ENCODE measurements at places on chromosomes 6 and 20.

DNA sequence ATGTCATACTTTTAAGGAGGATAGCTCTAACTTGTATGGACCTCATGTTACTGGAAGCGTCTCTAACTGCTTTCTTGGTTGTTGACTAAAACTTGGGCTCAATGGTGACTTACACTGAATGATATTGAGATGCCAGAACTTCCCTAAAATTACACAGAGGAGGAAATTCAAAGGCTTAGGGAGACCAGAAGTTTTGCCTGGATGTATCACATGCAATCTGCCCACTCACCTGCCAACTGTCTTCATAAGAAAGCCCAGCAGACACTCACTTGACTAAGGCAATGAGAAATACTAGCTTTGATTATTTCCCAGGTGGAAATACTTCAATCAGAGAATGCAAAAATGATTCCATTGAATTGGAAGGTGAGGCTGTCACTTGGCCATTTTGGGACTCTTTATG is 51.2 kb upstream of the PDYN start:
- DNase-seq = no peak

DNA sequence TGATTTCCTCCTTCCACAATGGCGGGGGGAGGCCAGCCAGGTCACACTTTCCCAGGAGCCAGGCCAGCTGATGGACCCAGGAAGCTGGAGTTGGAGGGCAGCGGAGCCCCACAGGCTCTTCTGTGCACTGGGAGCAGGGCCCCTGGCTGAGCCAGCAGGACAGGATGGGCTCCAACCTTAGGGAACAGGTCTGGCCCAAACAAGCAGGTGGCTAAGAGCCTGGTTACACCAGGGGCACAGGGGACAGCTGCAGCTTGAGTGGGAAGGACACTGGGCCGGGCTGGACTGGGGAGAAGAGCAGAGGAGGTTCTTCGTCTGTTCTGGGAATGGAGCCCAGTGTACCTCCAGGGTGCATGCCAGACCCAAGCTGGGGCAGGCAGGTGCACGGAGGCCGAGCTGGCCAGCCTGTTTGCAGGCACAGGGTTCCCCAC is 102.3 kb downstream of the DLL1 start:
- DNase-seq = no peak

GRCh38 chr20:2330090-2330695 is 34.4 kb downstream of the TGM3 start:
- no peak for DNase-seq

DNA sequence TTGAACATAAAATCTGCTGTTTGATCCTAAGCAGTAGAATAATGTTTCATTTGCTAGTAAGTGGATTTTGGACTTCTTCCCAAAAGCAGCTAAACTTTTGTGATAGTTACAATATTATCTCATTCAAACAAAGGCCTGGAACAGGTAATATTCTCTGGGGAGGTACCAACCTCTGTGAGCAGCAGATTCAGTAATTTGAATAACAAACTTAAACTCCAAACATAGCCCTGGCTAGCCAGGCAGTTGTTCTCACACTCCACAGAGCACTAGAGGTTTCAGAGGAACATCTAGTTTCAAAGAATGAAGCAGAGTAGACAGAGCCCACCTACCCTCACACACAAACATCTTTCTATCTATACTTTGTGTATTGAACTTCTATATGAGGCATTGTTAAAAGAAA is 40.9 kb downstream of the LGSN start:
- no peak for DNase-seq

DNA sequence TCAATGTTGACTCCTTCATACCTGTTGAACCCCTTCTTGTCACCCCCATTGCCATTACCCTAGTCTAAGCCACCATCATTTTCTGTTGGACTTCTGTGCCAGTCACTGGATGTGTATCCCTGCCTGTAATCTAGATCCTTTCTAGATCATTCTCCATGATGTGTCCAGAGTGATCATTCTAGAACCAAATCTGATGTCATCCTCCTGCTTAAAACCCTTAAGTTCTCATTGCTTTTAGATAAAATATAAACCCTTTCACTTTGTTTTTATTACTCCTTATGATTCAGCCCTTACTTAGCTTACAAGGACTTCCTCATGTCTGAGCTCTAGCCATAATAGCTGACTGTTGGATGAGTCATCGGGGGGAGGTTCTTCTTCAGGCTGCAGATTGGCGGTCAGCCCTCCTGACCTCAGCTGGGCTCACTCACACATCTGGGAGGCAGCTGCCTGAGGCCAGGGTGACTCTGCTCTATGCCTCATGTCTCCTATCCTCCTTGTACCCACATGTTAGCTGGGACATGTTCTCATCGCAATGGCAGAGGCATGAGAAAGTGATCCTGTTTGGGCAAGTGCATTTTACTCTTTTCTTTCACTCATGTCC is 287.6 kb downstream of the ESR1 start:
- DNase-seq = no peak

DNA sequence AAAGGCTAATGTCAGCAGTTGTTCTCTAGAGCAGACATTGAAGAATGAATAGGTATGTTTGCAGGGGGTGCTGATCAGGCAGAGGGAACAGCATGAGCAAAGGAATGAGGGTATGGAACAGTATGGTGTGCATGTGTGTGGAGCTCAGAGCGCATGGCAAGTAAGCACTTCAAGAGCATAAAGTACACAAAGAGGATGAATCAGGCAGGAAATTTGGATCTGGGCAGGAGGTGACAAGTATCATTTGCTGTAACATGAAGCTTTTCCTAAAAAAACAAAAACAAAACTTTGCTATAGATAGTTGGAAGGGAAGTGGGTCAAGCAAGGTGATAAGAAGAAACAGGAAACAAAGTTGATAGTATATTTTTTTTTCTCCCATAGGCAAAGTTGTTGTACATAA is 746.8 kb downstream of the HDGFL1 start:
- no peak for DNase-seq

- DNase-seq = no peak
These were observed 34.8 kb upstream of the JAG1 start for GRCh38 chr20:10708351-10709185.

DNA sequence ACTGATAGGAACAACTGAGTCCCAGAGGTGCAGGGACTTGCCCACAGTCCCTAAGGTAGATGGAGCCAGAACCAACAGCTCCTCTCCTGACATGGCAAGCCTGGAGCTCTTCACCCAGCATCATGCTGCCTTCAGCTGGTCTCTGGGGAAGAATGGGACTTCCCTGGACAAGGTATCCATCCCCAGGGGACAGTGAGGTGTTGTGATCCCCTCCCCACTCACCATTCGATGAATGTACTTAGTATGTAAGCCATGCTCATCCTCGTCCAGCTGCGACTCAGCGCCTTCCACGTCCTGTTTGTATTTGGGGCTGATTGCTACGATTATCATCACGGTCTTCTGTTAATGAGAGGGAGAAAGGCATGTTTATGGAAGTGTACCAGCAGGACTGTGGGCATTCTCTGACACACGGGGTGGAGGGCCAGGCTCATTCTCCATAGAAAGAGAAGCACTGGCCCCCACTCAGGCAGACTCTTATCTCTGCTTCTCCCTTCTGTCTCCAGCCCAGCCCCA is 39.4 kb downstream of the TRAF3IP2 start:
- no peak for DNase-seq

- no peak for DNase-seq
These were observed 46.6 kb upstream of the PTPRK start for GRCh38 chr6:128567029-128567428.

DNA sequence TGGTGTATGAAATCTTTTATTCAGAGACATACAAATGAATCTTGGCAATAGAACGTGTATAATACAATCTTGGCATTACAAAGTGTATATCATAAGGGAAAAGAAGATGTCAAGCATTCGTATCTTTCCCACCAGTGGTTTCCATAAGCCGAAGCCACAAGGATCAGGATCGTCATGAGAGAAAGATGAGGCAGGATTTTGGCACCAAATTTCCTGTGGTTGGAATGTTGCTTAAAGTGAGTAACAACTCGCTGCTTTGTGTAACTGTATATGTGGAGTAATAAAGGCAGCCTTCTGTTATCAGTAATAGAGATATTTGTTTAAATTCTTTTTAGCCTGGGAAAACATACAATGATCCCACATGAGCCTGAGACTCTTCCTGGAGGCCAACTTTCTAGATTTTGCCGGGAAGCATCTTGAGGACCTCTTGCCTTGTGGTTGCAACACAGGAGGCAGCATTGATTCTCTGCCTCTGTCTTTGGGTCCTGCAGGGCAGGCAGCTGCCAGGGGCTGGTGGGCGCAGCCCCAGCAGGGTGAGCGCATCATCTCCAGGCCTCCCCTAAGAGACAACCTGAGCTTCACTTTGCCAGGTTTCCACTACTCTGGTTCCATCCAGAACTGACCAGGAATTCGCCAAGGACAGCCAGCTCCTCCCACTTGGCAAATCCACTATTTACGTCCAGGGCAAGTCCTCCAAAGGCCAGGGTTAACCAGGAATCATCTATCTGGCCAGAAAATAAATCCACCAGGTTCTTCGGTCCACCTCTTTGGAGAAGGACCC is 230.9 kb upstream of the SULF2 start:
- no peak for DNase-seq

GRCh38 chr6:40700006-40700580 is 112.9 kb upstream of the LRFN2 start:
- no peak for DNase-seq

GRCh38 chr6:94227741-94228140 is 808.4 kb upstream of the EPHA7 start:
- DNase-seq = no peak

GRCh38 chr20:20710443-20711315 is 1.8 kb downstream of the RALGAPA2 start:
- no peak for DNase-seq

DNA sequence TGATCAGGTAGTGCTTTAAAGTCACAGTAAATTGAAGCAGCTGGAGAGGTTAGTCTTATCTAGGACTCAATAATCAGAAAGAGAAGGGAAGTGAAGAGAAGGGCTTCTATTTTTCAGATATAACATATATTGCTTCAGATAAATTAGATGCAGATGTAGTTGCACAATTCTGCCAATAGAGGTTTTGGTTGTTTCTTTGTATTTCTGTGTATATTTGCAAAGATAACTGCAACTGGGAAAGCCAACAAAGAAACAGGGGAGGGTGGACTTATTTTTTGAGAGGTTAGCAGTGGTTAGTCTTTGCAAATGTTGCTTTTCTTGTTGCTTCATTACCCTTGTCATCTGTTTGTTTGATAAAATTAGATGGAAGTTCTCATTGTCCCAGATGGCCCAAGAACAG is 106.6 kb downstream of the ADGRG6 start:
- no peak for DNase-seq

- DNase-seq = no peak
These were observed 359.1 kb downstream of the QKI start for GRCh38 chr6:163773646-163774045.

GRCh38 chr6:80938131-80938530 is 814.4 kb downstream of the TENT5A start:
- DNase-seq = no peak

GRCh38 chr6:136826216-136826615 is 3.8 kb downstream of the PEX7 start:
- DNase-seq = no peak

DNA sequence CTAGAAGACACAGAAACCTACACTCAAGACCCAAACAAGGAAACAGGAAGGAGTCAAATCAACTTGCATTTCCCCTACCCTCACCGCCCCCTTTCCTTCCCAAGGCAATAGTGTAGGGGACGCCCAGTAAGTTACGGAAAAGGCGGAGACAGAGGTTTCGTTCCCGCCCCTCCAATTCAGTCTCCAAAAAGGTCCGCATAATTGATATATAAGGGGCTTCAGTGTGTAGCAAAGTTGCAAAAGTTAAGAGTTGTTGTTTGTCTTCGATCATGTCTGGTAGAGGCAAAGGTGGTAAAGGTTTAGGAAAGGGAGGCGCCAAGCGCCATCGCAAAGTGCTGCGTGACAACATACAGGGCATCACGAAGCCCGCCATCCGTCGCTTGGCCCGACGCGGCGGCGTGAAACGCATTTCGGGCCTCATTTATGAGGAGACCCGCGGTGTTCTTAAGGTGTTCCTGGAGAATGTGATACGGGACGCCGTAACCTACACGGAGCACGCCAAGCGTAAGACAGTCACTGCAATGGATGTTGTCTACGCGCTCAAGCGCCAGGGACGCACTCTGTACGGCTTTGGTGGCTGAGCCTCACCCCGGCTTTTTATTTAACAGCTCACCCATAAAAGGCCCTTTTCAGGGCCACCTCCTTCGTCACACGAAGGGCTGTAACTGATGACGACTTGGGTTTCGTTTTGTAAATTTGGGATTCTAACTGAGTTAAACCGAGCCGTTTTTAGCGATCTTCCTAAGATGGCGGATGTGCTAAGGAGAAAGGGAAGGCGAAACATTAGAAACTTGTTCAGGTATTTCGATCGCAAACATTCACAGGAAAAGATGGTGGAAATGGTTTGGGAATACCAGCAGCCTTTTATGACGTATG is 124.6 kb upstream of the BTN3A2 start:
- DNase-seq = peak; percentile 97

DNA sequence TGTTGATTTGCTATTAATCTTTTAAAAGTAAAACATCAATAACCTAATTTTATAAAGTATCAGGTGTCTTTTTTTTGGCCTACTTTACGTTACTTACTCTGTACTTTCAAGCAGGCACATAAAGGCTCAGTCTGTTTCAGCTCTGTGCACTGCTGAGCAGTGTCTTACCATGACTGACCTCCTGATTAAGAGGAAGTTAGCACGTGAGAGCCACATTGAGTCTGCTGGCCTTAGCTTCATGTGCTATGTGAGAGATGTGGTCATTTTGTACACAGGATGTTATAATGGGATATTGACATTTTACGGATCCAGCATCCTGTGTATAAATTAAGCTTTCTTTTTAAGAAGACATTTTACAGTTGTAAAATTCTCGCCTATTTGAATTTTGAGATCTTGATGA is 31.9 kb downstream of the ARID1B start:
- DNase-seq = no peak

DNA sequence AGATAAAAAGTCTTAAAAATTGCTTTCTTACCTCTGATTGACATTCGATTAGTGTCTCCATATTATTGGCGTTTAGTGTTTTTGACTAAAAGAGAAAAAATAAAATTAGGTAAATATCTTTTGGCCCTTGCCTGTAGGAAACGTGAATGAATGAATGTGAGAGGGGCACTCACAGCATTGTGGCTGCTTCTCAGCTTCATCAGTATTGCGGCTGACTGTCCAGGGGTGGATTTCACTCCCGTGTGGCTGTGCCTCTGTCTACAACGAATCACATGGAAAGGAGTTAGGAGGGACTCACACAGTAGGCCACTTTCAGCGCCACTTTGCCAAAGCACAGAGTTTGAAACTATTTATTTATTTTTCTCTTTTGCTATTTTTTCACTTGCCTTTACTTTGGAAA is 844 bp downstream of the TAGAP start:
- no peak for DNase-seq

DNA sequence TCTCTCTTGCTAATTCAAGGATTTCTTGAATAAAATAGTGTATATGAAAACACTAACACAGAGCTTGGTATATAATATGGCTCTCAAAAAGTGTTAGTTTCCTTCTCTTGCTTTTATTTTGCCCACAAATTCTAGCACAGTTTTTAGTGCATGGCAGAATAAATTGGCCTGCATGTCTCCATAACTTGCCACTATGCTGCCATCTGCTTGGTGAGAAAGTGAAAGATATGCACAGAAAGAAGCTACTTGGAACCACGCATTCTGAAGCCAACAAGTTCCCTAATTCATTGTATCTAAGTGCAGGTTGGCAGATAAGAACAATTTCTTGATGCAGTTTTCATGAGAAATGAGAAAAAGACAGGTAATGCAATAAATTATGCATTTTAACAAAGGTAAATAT is 101.2 kb downstream of the EPHA7 start:
- DNase-seq = no peak

All from renal cortex interstitium (tissue), 15 donors.